NCI-H1694 treated with DMSO at 0.1 percent for 48 hours (cell line): ENCODE measurements at places on chromosomes 6 and 20.

GRCh38 chr20:45934586-45935415, at the start of gene PCIF1:
Gene PCIF1 (plus strand): TSS chr20:45934683. CDS start chr20:45939000, 4,317 bp downstream.
- DNase-seq = peak; percentile 92

GRCh38 chr6:132234356-132234755, 166.9 kb downstream of the MOXD1 start:
- no peak for DNase-seq

GRCh38 chr20:42484790-42485375, 704.8 kb downstream of the PTPRT start:
- DNase-seq = no peak

DNA sequence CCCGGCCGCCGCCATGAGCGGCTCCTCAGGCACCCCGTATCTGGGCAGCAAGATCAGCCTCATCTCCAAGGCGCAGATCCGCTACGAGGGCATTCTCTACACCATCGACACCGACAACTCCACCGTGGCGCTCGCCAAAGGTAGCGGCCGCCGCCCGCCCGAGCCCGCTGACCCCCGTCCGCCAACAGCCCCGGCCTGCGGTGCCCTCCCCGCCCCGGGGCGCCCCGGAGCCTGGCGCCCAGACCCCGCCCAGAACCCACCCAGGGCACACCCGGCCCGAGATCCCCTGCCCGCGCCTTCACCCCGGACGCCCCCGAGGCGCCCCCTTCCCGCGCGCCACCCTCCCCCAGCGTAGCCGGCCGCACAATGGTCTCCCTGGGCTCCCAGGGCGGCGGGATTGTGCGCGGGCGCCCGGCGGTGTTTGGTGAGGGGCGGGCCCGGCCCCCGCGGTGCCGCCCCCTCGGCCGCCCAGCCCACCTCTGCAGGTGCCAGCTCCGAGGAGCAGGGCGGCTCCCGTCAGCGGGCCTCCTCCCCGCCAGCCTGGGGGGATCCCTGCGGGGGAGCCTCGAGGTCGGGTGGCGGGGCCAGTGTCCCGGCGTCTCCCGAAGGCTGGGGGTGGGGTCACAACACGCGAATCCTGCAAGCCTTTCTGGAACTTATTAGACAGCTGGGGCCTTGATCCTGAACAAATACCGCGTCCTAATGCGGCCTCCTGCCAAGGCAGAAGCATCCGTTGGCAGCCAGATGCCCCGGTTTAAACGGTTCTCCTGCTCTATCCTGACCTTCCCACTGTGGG, 577 bp downstream of the LSM14B start:
- peak; percentile 51 for DNase-seq

- peak; percentile 52 for DNase-seq
Measured at GRCh38 chr20:25399037-25399430, 8.4 kb upstream of the ABHD12 start.

GRCh38 chr6:114053791-114054190, 82.8 kb upstream of the HDAC2 start:
- DNase-seq = no peak

DNA sequence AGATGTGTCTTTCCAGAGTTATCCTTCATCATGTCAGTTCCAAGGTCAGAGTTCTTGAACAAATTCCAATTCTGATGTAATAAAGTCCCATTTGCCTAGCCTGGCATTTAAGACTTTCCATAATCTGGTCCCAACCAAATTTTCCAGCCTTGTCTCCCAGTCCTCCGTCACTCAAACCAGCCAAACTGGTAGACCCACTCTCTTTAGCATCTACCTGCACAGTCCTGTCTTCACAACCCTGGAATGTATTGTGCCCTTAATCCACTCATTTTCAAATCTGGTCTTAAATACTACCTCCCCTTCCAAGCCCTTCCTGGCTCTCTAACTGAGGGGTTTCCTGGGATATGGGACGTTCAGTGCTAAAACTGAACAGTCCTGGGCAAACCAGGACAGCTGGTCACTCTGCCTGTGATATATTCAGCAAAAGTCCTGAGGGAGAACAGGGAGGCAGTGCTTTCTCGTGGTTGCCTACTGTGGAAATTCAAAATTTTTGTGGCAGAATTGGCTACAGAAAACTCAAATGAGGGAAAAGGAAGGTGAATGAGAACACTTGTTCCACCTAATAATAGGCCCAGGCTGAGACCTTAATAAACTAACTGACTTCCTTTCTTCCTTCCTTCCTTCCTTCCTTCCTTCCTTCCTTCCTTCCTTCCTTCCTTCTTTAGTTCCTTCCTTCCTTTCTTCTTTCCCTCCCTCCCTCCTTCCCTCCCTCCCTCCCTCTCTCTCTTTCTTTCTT, 10.8 kb upstream of the AKAP7 start:
- no peak for DNase-seq

DNA sequence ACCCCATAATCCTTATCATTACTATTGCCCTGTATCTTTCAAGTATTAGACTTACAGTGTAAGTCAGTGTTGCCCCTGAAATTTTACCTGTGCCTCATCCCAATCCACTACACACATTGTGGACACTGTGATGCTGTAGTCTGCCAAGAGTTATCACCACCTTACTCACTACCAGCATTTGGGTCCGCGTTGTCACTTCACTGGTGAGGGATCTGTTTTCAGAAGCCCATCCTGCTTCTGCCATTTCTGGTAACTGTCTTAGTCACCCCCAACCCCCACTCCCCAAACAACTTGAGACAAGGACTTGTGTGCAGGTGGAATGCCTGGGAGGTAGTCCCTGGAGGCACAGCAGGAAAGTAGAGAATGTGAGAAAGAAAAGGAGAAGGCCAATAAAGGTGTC, 6.0 kb upstream of the RAB44 start:
- DNase-seq = no peak

GRCh38 chr20:11429168-11429567, 488.5 kb upstream of the BTBD3 start:
- no peak for DNase-seq

DNA sequence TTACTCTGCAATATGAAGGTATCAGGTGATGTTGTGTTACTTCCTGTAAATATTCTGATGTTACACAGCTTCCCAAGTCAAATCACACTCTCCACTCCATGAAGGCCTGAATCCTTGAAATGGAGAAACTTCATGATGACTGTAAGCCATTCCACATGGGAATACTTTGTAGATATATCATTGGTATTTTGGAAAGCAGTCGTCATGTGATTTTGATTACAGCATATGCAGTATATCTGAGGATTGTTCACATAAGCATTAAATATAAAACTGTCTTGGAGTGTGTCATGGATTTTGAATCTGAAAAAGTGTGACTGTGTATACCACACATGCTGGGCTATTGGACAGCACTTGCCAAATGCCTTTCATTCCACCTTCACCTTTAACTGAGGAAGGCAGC, 118.3 kb upstream of the EXOC2 start:
- DNase-seq = no peak

DNA sequence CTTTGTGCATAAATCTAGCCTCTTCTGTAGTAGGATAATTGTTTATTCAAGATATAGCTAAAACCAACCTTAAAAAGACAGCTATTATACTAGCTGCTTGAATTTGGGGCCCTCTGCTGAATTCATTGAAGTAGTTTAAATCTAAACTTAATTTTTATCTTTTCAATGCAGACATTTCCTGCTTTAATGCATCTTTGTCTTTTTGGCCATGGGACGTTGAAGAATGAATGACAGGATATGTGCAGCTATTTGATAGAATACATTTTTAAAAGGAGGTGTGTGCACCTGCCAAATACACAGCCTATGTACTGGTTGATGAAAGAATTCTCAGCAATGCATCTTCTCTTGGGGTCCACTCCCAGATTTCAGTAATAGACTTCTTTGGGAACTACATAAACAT, 524.9 kb downstream of the PHF3 start:
- no peak for DNase-seq

DNA sequence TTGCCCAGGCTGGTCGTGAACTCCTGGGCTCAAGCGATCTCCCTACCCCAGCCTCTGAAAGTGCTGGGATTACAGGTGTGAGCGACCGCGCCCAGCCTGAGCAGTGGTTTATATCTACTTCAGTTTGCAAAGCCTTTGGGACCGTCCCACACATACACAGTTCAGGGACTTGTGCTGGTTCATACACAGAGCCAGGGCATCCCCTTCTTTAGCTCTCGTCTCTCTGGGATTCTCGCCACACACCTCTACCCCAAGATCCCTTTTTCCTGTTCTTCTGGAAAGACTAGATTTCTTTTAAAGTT, 12.5 kb downstream of the CAP2 start:
- no peak for DNase-seq

- DNase-seq = no peak
Measured at GRCh38 chr6:72132851-72133250, 246.5 kb downstream of the RIMS1 start.

- DNase-seq = no peak
Measured at GRCh38 chr6:158762787-158763433, 56.3 kb downstream of the EZR start.

DNA sequence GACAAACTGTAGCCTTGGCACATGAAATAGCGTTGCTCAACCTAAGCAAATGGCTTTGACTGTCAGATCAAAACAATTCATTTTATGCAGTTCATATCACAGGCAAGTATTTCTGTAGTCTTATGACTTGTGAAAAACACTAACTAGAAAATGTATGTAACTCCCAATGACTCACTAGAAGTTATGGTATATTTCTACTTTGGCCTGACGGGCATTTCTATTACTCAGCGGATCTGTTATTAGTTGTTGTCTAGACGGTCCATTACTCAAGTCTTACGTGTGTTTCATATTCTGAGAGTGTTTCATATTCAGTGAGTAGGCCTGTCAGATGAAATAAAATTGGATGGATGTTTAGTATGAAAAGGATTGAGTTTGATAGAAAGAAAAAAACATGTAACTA, 880.9 kb downstream of the PRIM2 start:
- no peak for DNase-seq

DNA sequence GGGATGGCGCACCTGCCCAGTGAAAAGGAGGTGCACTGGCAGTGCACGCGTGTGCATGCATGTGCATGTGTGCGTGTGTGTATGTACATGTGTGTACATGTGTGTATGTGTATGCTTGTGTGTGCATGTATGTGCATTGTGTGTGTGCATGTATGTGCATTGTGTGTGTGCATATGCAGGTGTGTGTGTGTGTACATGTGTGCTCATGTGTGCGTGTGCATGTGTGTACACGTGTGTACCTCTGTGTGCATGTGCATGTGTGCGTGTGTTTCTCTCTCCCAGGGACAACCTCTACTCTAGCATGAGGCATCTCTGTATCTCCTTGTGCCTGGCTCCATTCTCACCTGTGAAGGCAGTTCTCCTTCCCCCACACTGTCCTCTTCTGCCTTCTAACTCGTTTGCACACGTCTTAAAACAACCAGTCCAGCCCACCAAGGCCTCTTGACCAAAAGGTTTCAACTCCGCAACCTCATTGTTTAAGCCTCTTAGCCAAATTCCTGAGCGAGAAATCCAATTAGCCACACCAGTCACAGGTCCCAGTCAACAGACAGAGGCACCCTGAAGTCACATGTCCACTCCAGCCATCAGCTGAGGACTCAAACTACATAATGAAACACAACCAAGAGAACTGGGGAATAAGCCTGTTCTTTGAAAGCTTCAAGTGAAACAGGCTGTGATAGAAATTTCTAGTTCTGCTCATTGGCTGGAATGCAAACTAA, 103.5 kb upstream of the PTPRT start:
- DNase-seq = no peak
